ENCODE measurements at places on chromosomes 12 and 14. TPM values are rescaled to one million over a fixed set of nuclear protein-coding genes. Genes with fewer than 3 reads are reported as not detected.

The ANKRD33 gene
- not detected for total RNA-seq

The HOXC13 gene
- total RNA-seq = not detected

- no peak for ATAC-seq
These were observed at the start of gene FGF6 for GRCh38 chr12:4445156-4446101. Gene FGF6, minus strand, starts transcription at chr12:4445815. Its CDS starts 245 bp downstream, at chr12:4445570.

GRCh38 chr14:75847584-75847983 lies 134.2 kb downstream of the TGFB3 start:
- ATAC-seq = no peak

GRCh38 chr14:102781063-102781462 lies 3.8 kb downstream of the TRAF3 start:
- no peak for ATAC-seq

DNA sequence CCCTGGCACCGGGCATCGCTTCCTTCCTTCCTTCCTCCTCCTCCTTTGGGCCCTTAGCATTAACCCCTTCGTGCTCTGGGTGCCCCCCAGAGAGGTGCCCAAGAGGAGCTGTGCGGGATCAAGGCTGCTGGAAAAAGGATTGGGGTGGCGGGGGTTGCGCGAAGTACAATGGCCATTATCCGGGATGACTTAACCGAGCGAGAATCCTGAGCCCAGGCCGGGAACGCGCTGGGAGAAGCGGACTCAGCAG lies 2.8 kb downstream of the DHH start:
- ATAC-seq = no peak

- ATAC-seq = peak; percentile 76
These were observed 11.5 kb upstream of the KRT80 start for GRCh38 chr12:52203079-52203921.

DNA sequence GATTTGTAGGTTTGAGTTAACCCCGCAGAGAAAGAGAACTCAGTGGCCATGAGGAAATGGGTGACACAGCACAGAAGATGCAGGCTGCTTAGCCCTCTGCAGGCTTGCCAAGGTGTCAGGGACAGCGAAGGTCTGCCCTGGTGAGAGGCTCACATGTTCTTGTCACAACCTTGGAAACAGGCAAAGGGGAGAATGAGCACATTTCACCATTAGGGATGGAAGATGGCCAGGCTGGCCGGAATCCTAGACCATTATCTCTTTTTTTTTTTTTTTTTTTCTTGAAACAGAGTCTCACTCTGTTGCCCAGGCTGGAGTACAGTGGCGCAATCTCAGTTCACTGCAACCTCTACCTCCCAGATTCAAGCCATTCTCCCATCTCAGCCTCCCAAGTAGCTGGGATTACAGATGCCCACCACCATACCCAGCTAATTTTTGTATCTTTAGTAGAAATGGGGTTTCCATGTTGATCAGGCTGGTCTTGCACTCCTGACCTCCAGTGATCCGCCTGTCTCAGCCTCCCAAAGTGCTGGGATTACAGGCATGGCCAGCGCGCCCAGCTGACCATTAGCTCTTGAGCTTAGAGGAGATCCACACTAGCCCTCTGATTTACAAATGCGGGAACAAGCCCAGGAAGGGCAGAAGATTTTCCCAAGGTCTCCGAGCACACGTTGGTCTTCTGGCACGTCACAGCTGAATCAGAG lies 34.6 kb downstream of the LTBP2 start:
- no peak for ATAC-seq

GRCh38 chr14:49586673-49587460 lies 687 bp upstream of the RPS29 start:
- ATAC-seq = peak; percentile 38

DNA sequence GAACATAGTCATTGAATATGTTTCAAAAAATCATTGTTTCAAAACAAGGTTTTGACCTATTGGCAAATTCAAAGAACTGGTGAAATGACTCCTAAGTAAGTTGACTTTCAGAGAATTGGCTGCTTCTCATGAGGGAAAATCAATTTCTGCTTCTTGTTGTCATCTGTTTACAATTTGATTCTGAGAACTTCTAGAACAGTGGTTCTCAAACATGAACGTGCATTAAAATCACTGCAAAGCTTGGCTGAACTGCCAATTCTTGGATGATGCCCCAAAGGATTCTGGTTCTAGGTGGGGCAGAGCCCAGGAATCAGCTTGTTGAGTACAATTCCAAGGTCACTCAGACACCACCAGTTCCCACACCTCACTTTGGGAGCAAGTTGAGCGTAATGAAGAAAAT lies 83.9 kb downstream of the ZFP36L1 start:
- no peak for ATAC-seq

DNA sequence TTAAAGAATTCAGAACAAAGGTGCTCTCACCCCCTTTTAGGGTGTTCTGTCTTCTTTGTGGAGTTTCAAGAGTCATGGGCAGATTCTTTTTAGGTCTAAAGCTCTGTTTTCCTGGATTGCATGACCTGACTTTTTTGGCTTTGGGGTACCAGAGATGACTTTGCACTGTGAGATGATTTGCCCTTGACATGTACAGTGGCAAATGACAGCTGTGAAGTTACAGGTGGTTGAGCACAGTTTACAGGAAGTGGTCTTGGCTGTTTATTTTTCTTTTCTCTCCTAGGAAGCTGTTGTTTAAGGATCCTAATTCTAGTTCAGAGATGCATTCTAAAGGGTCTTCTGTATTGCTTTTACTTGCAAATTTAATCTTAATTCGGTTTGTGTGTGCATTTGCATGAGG lies 83.8 kb upstream of the METAP2 start:
- ATAC-seq = no peak

GRCh38 chr14:56902385-56902784 lies 92.1 kb upstream of the OTX2 start:
- ATAC-seq = no peak

DNA sequence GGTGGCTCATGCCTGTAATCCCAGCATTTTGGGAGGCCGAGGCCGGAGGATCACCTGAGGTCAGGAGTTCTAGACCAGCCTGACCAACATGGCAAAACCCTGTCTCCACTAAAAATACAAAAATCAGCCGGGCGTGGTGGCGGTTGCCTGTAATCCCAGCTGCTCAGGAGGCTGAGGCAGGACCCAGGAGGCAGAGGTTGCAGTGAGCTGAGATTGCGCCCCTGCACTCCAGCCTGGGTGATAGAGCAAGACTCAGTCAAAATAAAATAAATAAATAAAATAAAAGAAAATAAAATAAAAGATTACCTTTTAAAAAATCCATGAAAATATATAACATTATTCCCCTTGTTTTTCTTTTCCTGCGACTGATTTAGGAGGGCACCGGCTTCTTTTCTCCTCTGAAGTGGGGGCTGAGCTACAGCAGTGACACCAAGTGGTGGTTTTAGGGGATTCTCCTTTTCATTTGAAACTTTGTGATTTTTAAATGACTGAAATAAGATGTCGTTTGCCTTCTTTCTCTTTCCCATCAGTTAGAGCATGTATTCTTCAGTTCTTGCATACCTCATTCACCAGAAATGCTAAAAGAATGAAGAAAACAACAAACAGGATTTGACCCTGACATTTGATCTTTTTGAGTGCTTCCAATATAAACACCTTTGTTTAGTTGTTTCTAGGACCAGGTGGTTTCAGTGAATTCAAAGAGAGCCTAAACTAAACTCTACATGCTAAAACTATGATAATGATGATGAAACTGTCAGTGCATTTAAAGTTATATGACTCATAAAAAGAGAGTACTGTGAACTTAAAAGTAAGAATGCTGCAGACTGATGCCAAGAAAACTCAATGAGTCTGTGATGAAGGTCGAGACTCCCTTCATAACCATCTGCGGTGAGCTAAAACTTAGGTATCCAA lies 22.6 kb upstream of the PKP2 start:
- no peak for ATAC-seq

GRCh38 chr14:102154821-102155549 lies 15.3 kb downstream of the WDR20 start:
- no peak for ATAC-seq

DNA sequence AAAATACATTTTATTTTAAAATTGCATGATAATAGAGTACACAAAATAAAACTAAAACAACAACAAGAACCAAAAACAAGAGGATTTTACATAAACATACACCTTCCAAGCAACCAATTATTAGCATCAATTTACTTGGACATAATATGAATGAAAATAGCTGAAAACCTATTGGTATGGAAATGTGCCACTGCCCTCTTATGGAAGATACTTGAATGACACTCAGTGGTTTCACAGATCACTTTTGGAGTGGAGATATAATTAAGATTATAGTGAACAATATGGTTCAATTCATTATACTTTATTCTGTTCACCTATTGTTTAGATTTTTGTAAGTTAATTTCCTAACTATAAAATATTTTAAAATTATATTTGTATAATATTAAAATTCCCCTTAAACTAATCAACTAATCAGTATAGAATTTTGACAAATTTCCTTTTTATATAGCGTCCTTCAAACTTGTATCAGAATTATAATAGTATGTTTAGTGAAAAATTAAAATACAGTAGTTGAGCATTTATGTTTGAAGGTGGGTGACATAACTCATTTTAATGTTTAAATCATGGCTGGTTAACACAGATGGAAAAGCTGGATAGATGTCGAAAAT lies 70.1 kb downstream of the SLC6A15 start:
- no peak for ATAC-seq

- no peak for ATAC-seq
These were observed 22.0 kb downstream of the PRPF40B start for GRCh38 chr12:49645146-49646039.

All from activated T-helper 17 cell treated with anti-CD3 and anti-CD28 coated beads, Interleukin-2, amount 50 U/mL, for 72 hours (primary cell).